ENCODE measurements at places on chromosomes 5 and 9.

DNA sequence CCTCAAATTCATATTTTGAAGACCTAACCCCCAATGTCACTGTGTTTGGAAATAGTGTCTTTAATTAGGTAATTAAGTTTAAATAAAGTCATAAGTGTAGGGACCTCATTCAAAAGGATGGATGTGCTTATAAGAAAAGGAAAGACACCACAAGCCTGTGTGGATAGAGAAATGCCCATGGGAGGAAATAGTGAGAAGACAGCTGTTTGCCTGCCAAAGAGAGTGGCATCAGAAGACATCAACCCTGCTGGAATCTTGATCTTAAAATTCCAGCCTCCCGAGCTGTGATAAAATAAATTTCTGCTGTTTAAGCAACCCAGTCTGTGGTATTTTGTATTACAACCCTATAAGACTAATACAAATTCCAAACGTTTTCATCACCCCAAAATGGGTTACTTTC lies 1867.9 kb upstream of the NUDT12 start:
- no peak for DNase-seq

DNA sequence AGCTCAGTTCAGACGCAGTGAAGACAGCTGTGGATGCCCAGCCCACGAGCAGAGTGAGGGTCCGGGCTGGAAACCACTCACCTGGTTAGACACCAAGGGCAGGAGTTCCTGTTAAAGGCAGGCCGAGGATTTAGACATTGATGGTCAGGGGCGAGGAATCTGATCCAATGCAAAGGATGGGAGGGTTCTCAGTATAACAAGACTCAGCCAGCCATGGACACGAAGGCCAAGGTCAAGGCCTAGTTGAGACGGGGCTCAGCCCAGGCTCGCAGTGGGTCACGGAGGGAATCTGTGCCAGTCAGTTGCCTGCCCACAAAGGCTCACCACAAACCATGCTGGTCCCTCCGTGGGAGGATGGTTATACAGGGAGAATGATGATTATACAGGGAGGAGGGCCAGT lies 63.3 kb upstream of the FCN1 start:
- no peak for DNase-seq

GRCh38 chr5:123429993-123430392 lies 6.8 kb upstream of the CEP120 start:
- no peak for DNase-seq

- DNase-seq, result no peak
Measured at GRCh38 chr5:111756581-111757354, at the start of gene NREP. NREP (minus strand) TSS chr5:111757194; CDS start chr5:111755772, 1,422 bp downstream.

DNA sequence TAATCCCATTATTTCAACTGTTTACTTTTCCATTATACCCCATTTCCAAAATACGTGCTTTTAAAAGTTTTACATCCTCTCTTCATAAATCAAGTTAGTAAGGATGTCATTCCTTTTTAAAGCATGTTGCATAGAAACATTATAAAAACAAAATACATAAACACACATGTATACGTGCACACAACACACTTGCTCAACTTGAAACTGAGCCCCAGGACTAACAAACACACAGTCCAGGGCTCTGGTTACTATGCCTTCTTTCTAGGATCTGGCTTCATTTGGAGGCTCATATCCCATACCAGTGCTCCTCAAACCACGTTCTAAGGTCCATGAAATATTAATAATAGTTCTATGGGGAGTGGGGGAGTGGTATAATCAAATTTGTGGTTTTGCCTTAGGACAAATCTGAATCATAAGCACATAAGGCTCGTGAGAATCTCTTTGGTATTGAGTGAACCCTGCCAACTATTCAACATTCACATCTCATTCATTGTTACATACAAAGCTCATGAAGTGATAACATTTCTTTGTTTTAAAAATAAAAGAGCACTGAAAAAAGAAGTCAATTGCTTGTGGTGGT lies 55.2 kb downstream of the NFIB start:
- no peak for DNase-seq

GRCh38 chr5:134964359-134965270 lies 3.1 kb upstream of the CATSPER3 start:
- DNase-seq, result no peak

GRCh38 chr5:157450024-157450423 lies 10.0 kb upstream of the NIPAL4 start:
- DNase-seq, result no peak

- no peak for DNase-seq
Measured at GRCh38 chr5:170256571-170256970, 23.8 kb downstream of the C5orf58 start.

GRCh38 chr9:112711050-112711689 lies 6.7 kb downstream of the INIP start:
- DNase-seq, result no peak

DNA sequence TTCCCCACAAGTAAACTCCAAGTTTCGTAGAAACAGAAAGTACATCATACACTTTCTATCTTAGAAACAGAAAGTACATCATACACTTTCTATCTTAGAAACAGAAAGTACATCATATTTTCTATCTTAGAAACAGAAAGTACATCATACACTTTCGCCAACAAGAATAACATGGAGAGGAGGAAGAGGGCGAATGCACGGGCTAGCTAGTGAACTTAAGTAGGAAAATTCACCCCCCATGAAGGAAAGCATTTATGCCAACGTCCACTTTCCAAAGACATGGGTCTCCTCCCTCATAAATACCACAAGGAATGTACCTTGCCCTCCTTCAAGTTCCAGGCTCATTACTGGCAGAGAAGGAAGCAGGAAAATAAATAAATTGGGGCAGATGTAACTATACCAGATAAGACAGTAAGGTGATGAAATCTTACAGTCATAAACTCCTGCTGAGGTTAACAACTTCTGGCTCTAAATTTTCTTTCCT lies 64.7 kb downstream of the FRMD3 start:
- DNase-seq, result no peak

GRCh38 chr5:141843156-141843927 lies 34.9 kb downstream of the PCDH1 start:
- no peak for DNase-seq

DNA sequence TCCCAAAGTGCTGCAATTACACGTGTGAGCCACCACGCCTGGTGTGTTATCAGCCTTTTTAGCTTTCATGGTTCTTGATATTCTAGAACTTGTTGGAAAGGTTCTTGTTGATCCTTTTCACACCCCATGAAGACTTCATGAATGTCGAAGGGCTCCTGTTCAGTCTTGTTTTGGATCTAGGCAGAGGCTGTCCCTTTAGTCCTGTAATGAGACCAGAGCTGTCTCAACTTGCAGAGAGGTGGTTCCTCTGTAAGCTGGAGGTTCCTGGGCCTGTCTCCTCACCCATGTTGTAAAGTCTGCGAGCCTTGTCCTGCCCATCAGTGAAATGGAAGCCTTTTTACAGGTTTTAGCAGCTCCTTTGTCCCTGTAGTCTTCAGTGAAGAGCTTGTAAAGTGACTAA lies 38.2 kb downstream of the PRRC2B start:
- no peak for DNase-seq

- no peak for DNase-seq
Measured at GRCh38 chr9:77251050-77251449, 73.7 kb downstream of the VPS13A start.

DNA sequence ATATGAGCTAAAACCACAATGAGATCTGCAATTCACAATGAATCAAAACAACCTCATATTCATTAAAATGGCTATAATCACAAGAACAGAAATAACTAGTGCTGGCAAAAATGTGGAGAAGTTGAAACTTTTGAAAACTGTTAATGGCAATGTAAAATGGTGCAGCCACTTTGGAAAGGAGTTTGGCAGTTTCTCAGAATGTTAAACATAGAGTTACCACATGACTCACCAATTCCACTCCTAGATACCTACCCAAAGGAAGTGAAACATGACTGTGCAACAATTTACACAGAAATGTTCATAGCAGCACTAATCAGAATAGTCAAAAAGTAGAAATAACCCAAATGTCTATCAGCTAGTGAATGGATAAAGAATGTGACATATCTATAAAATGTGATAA lies 862.2 kb downstream of the DTWD2 start:
- no peak for DNase-seq

DNA sequence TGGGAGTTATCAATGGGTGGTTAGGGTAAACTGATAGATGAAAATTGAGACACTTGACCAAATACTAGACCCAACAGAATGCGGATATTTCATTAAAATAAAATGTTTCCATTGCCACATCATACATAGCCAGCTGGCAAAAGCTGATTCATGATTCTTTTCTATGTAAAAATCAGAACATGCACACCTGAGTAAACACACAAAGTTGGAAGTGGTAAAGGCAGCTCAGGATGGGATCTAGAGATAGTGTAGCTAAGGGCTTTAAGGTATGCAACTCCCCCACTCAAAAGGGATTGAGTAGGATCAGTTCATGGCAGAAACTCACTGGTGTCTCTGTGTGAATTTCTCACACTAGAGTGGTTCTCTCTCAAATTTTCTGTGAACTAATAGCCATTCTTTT lies 541.1 kb upstream of the GRAMD2B start:
- no peak for DNase-seq

DNA sequence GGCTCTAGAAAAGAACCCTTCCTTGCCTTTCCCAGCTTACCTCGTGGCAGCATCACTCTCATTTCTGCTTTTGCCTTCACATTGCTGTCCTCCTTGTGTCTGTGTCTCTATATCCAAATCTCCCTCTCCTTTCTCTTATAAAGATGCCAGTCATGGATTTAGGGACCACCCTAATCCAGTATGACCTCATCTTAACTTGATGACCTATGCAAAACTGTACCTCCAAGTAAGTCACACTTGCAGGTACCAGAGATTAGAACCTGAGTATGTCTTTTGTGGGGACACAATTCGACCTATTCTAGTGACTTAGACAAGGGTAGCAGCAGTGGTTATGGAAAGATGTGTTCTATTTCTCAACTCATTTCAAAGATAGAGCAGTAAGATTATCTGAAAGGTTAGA lies 160.1 kb downstream of the HMHB1 start:
- DNase-seq, result no peak

DNA sequence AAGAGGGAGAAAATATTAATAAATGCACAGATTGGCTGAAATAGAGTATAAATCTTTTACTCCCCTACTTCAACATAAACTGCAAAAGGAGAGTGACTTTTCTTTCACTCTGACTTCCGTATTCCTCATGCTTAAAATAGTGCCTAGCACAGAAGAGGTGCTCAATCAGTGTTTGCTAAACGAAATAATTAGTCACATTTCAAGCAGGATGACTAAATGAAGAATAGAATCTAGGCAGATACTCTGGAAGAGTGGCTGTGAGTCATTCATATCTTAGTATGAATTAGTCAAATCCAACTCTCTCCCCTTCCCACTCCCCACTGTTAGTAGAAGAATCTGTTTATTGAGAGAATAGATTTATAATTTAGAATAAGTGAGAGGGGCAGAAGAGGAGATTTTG lies 4.8 kb downstream of the CD274 start:
- DNase-seq, result no peak

DNA sequence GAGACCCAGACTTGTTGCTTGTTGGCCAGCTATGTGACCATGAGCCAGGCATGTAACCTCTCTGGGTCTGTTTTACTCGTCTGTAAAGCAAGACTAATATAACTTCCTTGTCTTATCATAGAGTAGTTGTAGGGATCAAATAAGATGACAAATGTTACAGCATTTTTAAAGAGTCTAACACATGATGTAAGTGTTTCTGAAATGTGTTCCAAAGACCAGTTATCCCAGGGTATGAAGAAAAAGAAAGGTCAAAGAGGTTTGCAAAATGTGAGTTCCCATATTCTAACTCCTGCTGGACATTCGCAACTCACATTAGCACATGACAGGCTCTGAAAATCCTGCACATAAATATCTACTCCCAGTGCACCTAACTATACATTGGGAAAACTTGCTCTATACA lies 28.5 kb upstream of the MATR3 start:
- no peak for DNase-seq

- no peak for DNase-seq
Measured at GRCh38 chr5:60826653-60827052, 17.4 kb downstream of the ELOVL7 start.

GRCh38 chr5:180540050-180540694 lies 46.0 kb downstream of the CNOT6 start:
- no peak for DNase-seq

- DNase-seq, result no peak
Measured at GRCh38 chr9:126883636-126884035, 23.2 kb downstream of the ZBTB34 start.

- DNase-seq, result no peak
Measured at GRCh38 chr5:154107010-154107409, 68.2 kb downstream of the MFAP3 start.

- no peak for DNase-seq
Measured at GRCh38 chr5:55218967-55219366, 8.1 kb downstream of the MCIDAS start.

DNA sequence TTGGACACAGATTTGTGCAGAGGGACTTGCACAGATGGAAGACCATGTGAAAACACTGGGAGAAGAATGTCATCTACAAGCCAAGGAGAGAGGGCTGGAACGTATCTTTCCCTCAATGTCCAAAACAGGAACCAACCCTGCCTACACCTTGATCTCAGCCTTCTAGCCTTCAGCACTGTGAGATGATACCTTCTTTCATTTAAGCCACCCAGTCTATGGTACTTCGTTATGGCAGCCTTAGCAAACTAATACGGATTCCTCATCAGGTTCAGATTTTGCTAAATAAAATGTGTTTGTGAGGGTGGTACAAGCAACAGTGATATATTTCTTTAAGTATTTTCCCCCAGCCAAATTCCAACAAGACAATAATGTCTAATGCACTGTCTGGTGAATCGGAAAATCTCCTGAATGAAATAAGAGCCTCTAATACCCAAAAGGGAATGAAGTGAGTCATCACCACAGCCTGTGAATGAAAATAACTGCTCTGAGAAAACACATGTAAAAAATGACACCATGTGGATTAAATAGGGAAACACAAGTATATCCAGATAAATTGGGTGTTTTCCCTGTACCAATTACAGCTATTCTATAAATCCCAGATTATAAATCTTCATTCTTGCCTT lies 182.8 kb upstream of the TARS1 start:
- DNase-seq, result no peak

GRCh38 chr9:92917176-92917800 lies 30.0 kb upstream of the FGD3 start:
- DNase-seq, result no peak

DNA sequence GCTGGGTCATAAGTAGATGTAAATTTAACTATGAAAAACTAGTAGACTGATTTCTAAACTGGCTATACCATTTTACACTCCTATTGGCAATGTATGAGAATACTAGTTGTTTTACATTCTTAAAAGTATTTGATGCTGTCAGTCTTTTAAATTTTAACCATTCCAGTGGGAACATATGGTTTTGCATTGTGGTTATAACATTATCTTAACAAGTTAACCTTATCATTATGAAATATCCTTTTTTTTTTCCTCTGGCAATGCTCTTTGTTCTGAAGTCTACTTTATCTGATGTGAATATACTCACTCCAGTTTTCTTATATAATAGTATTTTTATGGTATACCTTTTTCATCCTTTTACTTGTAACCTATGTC lies 548.9 kb upstream of the CLINT1 start:
- DNase-seq, result no peak

DNA sequence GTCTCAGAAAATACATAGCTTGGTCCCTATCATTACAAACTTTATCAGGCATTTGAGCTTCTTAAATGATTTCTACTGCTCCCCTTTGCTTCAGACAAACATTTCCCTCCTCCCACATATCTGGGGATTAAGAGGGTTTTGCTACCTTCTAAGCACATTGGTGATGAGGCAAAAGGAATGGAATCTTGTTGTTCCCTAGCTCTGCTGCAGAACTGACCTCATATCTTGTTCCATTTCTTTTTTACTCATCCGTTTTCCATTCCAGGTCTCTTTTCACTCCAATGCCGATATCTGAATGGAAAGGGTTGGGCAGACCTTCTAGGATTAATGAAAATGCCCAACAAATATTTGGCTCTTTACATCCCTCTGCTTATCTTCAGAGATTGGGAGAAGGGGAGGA lies 444.6 kb downstream of the ZNF608 start:
- DNase-seq, result no peak

GRCh38 chr9:94734054-94734754 lies 7.7 kb downstream of the AOPEP start:
- DNase-seq, result no peak
